Stimulated activated effector memory CD8-positive, alpha-beta T cell treated with anti-CD3 and anti-CD28 coated beads, Interleukin-12 subunit alpha, Interleukin-12 subunit beta, amount 100 ng/mL, for 72 hours (primary cell): ENCODE measurements at places on chromosomes 6 and 20.

GRCh38 chr20:47314647-47315338 lies 41.7 kb downstream of the ZMYND8 start:
- no peak for DNase-seq

- DNase-seq, result no peak
These were observed 184.9 kb downstream of the TINAG start for GRCh38 chr6:54493138-54493537.

GRCh38 chr6:67630146-67630545 lies 1004.9 kb upstream of the ADGRB3 start:
- DNase-seq, result no peak

- no peak for DNase-seq
These were observed 75.9 kb upstream of the HDDC2 start for GRCh38 chr6:125377621-125378020.

DNA sequence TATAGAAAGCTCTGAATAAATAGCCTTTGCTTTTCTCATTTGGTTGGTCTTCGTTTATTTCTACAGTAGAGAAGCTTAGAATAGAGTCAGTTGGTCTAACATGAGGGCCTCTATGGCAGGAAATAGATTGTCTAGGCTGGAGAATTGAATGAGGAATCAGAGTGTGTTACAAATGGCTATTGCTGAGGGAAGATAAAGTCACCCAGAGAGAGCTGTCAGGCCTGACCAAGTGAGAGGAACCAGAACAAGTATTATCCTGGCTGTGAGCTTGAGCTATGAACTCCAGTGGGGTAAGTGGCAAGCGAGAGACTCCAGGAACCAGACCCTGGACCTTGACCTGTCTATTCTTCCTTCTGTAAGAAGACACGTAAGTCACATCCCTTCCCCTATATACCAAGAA lies 353.1 kb downstream of the CD83 start:
- no peak for DNase-seq

GRCh38 chr6:100257793-100258395 lies 206.8 kb downstream of the SIM1 start:
- DNase-seq, result no peak

GRCh38 chr6:168851460-168852375 lies 401.9 kb downstream of the THBS2 start:
- DNase-seq, result no peak

- DNase-seq, result no peak
These were observed 110.8 kb downstream of the EDN3 start for GRCh38 chr20:59411170-59411569.
